Stimulated activated CD4-positive, alpha-beta T cell treated with anti-CD3 and anti-CD28 coated beads, Interleukin-12 subunit alpha, Interleukin-12 subunit beta, amount 100 ng/mL, for 48 hours (primary cell): ENCODE measurements at places on chromosomes 3 and 15.

DNA sequence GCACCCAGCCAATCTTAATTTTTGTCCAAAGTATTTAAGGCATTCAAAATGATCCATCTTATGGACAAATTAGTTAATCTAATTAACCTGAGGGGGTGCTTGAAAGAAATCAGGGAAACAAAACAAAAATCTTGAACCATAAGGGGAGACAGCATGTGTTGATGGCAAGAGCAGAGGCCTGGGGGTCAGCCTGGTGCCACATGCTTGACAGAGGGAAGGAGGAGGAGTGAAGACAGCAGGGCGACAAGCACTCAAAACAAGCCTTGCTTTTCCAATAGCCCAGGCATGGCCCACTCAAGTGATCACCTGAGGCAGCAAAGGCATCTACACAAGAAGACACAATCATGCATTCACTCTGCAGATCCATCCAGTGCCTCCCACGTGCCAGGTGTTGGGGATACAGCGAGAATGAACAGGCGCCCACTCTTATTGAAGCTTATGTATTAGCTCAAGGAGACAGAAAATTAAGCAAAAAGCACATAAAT lies 25.0 kb upstream of the MGLL start:
- no peak for DNase-seq

GRCh38 chr15:83099290-83099689 lies 8.2 kb upstream of the TM6SF1 start:
- no peak for DNase-seq

DNA sequence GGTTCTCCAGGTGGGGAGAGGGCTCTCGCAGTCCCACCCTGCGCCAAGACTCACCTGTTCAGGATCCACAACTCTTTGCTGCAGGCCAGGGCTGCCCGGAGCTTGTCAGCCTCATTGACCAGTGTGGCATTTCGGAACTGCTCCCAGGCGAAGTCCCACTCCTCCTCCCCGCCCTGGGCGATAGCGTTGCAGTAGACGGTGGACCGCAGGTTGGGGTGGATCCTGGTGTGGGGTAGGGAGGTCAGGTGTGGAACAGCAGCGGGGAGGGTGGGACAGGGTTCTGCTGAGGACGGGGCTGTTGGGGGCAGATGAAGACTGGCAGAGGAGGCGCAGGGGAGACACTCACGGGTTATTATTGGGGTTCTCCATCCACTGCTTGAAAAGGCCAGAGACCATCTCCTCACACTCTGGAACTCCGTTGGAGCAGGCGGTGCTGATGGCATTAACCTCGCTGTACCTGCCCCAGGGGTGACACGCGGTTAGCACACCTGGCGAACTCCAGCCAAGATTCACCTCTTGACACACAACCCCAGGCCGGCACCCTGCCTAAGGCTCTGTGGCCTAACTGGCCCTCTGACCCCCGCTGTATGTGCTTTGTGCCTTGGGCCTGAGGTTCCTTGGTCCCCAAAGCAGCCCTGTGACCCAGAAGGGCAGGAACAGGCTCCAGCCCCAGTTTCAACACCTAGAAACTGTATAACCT lies 16.1 kb downstream of the MESP2 start:
- no peak for DNase-seq

GRCh38 chr3:45056608-45057301 lies 30.7 kb downstream of the CLEC3B start:
- no peak for DNase-seq

GRCh38 chr3:81217101-81217500 lies 544.3 kb downstream of the GBE1 start:
- DNase-seq: no peak

DNA sequence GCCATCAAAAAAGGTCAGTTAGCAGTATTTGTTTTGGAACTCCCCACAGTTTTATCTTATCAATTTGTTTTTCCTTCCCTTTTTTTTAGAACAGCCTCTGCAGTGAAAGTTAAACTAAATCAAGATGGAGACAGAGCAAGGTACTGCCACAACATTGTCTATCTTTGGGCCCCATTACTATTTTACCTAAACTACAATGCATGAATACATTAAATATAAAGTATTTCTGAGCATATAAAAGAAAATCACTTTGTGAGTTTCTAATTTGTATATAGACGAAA lies 139.5 kb downstream of the MEIS2 start:
- DNase-seq: no peak

- no peak for DNase-seq
These were observed 550.5 kb downstream of the NTRK3 start for GRCh38 chr15:87706001-87706400.

DNA sequence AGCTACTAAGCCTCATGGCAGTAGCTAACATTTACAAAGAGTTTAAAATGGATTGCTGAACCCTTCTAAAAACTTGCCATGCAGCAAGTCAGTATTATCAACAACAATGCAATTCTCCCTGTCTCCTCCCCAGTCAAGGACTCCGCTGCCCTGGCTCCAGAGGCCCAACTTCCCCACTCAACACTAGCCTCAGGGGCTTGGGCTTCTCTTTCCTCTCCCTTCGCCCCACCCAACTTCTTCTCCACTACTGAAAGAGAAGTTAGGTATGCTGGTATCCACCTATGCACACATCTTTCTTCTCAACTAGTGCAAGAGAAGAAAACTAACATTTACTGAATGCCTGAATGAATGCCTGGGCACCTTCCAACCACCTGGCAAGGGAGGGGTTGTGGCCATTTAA lies 30.7 kb downstream of the TLE3 start:
- no peak for DNase-seq

- DNase-seq: no peak
These were observed 15.9 kb upstream of the CHST2 start for GRCh38 chr3:143103652-143104051.

DNA sequence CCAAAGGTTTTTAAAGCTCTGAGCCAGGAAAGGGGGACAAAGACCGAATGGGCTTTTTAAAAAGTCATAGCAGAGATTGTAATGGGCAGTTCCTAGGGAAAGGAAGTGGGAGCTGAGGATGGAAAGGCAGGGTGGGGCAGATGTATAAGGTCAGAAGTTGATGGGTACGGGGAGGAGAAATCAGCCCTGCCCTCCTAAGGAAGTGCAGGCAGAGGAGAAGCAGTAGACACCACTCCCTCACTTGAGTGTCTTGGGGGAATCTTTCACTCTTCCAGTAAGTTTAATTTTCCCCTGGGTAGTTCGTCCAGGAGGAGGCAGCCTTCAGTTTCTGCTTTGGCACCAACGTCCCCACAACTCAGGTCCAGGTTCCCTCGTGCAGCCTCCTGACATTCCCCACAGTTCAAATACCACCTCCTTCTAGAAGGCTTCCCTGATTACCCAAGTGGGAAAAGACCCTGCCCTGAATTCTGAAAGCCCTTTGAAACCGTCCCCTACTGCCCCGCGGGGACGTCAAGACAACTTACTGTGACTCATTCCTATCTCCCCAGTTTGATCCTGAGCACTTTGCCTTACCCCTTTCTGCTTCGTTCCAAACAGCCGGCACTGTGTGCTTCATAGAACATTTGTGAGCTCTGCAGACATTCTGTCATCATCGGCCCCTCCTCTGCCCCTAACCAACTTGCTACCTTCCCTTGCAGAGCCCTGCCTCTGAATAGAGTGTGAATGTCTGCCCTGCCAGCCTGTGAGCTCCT lies 14.3 kb upstream of the SRP14 start:
- DNase-seq: no peak

GRCh38 chr15:29151484-29151857 lies 118.2 kb downstream of the NSMCE3 start:
- DNase-seq: no peak

GRCh38 chr15:75112848-75113492 lies 88.7 kb upstream of the C15orf39 start:
- no peak for DNase-seq

DNA sequence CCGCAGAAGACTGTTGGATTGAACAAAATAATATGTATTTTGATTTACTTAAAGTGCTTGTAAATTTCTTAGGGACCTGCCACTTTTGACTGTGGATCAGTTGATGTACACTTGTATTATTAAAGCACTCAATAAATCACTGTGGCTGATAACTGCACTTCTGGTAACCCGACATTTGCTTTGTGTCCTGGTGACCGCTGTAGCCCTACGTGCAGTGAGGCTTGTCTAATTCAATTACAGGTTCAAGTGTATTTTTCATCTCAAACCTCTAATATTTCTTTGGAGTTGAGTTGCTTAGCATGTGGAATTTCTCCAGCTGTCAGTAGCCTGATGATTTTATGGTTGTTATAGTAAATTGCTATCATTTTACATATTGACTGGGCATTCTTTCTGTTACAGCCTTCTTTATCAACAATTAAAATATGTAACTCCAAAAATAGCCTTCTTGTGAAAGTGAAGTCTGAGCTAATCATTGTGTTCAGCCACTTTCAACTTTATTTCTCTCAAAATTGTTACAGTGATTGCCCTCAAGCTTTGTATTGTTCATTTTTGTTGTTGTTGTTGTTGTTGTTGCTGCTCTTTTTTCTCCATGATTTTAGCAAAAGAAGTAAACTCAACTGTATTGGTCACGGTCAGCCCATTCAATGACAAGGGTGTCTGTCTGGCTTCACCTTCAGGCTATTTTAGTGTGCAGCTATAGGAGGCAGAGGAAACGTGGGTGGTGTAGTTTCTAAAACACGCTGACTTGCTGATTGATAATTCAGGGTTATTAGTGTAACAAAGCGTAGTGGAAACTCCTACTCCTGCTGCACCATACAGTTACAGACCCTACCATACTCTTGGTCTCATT lies 215.1 kb upstream of the UBE2E1 start:
- no peak for DNase-seq
